ENCODE measurements at places on chromosomes 4 and X.

DNA sequence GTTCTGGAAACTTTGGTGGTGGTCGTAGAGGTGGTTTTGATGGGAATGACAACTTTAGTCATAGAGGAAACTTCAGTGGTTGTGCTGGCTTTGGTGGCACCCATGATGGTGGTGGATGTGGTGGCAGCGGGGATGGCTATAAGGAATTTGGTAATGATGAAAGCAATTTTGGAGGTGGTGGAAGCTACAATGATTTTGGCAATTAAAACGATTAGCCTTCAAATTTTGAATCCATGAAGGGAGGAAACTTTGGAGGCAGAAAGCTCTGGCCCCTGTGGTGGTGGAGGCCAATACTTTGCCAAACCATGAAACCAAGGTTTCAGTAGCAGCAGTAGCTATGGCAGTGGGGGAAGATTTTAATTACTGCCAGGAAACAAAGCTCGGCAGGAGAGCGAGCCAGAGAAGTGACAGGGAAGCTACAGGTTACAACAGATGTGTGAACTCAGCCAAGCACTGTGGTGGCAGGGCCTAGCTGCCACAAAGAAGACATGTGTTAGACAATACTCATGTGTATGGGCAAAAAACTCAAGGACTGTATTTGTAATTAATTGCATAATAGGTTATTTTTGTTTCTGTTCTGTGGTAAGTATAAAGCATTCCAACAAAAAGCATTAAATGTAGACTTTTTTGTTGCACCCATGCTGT is 23.2 kb upstream of the SOD3 start:
- no peak for DNase-seq

DNA sequence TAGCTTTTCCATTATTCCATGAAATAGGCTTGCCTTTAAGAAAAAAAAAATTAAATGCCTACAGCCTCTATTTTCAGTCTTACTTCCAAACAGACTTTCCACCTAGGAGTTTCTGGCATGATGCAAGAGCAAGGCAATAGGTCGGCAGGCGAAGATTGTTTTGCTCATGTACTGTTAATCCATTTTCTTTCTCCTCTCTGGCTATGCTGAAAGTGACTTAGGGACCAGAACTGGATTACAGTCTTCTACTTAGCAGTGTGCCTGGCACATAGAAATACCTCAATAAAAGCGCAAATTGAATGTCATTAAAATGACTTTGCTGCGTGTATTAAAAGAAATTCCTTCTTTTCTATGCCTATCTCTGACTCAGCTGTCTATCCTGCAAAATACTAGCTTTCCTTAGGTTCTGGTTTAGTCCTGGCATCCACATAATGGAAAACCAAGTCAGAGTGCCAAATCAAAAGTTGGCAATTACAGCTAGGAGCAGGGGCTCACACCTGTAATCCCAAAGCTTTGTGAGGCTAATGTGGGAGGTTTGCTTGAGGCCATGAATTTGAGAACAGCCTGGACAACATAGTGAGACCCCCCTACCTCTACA is 51.9 kb downstream of the CC2D2A start:
- DNase-seq = no peak

DNA sequence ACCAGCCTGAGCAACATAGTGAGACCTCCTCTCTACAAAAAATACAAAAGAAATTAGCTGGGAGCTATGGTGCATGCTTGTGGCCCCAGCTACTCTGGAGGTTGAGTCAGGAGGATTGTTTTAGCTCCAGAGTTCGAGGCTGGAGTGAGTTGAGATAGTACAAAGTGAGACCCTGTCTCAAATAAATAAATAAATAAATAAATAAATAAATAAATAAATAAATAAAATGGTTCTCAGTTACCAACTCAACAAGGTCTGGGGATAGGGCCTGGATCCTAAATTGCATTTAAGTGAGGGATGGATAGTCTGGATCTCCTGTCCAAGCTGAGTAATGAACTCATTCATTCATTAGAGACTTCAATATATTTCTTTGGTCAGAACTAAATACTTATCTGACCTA is 115.7 kb upstream of the IL1RAPL2 start:
- no peak for DNase-seq

- DNase-seq = no peak
Measured at GRCh38 chrX:40009462-40009851, 88.3 kb downstream of the BCOR start.

- DNase-seq = no peak
Measured at GRCh38 chr4:177960566-177960965, 518.3 kb upstream of the AGA start.

DNA sequence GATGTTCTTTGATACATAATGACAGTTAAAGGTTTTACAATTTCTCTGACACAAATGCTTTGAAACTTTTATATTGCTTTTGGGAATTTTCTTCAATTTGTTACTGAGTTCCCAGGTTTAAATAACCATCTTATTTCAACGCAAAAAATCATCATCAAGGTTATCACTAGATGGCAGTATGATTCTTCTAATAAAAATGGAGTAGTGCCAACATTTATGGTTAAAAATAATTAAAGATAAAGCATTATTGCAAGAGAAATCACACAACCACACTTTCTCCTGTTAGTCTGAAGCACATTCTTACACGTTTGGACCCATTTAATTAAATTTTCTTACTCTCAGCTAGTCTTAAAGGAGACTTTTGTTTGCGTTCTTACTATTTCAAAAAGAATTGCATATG is 611.3 kb upstream of the CPXCR1 start:
- DNase-seq = no peak

DNA sequence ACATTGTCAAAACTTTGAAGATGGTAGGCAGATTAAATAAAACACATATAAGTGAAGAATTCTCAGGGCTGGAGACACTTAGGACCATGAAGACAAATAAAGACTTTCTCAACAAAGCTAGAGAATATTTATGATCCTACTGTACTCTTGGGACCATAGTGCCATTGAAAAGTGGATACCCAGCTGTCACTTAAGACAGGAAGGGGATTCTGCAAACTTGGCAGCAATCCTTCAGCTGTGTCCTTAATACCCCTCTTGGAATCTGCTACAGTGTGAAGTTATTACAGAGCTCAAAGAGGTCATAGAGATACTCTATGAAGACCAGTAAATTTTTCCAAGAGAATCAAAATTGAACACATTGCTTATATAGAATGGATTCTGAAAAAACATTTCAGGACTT is 24.3 kb downstream of the PDE5A start:
- no peak for DNase-seq

DNA sequence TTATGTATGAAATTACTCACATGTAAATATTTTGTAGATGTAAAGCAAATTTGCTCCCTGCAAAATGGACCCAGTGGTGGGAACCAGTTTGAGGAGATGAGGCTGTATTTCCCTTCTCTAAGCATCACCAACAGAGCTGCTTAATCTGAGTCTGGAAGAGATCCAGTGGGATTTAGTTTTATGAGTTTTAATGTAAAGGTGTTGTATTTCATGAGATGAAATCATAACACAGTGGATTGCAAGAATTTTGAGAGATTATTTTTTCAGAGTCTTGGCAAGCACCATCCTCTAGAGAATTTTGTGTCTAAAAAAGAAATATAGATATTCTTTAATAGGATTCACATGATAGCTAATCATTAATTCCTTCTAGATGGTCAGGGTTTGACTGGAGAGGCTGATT is 35.6 kb upstream of the SFRP2 start:
- DNase-seq = no peak

GRCh38 chr4:76969941-76970529 is 20.5 kb downstream of the SEPTIN11 start:
- DNase-seq = no peak

DNA sequence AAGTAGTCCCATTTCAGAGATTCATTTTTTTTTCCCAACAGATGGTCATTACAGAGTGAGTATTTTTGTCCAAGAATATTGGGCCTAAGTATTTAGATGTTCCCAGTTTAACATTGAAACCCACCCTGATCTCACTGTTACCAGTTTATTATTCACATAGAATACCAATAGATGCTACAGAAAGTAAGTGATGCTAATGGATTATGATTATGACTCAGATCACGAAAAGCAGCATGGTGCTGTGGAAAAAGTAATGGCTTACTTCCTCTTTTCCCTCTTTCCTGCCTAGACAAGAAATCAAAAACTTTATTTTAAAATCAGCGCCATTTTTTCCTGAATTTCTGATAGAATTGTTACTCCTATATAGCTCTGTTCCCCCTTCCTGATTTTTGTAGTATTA is 51.9 kb downstream of the GSPT2 start:
- DNase-seq = no peak

GRCh38 chrX:108306086-108306485 is 132.1 kb downstream of the COL4A6 start:
- DNase-seq = no peak

DNA sequence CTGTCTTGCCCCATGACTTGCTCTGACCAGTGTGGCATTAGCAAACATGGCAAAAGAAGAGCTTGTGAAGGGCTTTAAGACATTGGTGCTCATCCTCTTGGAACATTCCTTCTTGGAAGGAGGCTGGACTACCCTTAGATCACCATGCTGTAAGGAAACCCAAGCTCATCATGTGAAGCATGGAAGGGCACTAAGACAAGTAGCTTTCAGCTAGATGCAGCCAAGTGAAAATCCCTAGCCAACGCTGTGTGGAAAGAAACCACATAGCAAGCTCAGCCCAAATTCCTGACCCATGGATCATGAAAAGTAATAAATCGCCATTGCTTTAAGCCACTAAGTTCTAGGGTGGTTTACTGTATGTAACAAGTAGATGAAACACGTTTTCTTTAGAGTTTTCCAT is 12.4 kb upstream of the PACRGL start:
- no peak for DNase-seq
